ENCODE measurements at places on chromosomes 2 and 18.

DNA sequence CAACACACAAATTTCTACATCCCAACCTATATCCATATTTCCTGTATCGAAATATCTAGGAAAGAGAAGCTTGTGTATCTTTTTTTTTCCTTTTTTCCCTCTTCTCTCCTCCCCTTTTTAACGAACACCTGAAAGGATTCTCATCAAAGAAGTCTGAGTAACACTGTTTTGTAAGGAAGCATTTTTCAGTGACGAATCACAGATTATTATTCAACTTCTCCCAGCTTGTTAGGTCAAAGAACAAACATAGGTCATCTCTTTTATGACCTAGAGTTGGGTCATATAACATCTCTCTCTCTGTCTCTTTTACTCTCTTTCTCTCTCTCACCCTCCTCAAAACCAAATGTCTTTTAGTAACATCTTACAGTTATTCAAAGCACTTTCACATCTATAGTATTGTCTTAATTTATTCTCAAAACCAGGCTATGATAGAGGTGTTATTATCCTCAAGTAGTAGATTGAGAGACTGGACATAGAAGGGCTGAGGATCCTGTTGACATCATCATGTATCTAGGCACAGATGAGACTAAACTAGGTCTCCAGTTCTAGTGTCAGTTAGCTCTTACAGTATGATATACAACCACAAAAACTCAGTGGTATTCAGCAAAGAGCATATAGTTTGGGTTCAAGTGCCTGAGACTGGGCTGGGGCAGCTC lies 80.1 kb upstream of the SPOPL start:
- no peak for DNase-seq

DNA sequence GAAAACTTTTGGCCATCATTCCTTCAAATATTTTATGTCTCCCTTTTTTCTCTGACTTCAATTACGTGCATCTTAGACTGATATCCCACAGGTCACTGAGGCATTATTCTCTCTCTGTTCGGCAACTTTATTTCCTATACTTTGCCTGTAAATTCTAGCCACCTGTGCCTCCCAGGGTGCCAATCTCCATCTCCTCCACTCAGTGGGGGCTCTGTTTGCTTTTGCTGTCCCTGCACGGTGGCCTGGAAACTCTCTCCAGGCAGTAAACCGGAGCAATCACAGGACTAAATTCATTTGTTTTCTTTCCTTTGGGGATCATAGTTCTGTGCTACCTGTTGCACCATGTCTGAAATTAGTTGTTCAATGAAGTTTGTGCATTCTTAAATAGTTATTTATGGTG lies 9.6 kb upstream of the MTLN start:
- no peak for DNase-seq

GRCh38 chr18:62739911-62740310 lies 24.6 kb downstream of the PHLPP1 start:
- DNase-seq: no peak

DNA sequence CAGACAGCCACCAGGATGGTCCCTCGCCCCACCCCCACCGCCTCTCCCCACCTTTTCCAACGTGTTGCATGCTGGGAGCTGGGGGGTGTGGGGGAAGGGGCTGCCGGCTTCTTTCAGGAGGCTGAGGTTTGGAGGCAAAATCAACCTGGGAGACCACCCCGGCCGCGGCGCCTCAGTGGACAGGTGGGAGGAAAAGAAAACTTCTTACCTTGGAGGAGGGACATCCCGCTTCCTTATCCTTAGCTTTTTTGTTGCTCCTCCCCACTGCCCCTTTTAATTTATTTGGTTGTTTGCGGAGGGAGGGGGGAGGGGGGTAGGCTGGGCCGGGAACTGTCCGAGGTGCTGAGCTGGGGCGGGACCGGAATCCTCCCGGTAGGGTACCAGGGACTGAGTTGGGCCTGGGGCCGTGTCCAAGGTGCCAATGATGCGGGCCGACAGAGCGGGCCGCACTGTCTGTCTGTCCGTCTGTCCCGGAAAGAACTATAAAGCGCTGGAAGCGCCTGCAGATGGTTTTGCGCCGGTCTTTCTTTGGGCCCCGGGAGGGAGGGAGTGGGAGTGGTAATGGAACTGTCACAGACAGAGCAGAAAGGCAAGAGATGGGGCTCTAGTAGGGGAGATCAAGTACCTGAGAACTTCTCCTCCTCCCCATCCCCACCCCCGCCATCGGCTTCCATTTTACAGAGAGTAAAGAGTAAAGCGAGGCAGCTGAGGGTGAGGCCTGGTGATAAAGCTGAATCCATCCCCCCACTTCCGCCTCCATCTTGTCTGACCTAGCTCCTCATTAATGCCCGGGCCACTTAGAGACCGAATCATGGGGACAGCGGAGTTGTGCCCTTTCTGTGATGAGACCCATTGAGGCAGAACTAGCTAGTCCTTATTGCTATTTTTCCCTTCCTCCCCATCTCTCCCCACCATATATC lies 2.4 kb downstream of the CDK5R2 start:
- no peak for DNase-seq

GRCh38 chr2:240956171-240956934 lies 42.1 kb upstream of the SNED1 start:
- DNase-seq: no peak

GRCh38 chr2:4832642-4833041 lies 859.5 kb upstream of the SOX11 start:
- no peak for DNase-seq

GRCh38 chr2:42876326-42876751 lies 84.0 kb upstream of the HAAO start:
- DNase-seq: no peak

DNA sequence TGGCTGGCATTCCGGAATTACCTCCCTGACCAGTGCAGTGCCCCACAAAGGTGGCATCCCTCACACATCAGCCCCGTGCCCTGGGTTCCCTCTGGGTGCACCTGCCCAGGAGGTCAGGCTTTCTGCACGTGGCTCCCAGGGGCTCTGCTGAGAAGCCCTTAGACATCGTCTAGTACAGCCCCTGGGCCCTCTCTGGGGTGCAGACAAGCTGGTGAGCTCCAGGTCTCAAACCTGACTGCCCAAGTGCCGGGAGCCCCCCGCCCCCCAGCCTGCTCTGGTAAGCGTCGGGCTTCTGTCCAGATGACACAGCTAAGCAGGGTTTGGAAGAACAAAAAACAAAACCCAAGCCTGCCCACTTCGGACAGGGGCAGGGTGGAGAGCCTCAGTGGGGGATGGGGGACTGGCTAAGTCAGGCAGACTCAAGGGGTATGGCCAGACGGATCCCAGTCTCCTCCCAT lies 20.2 kb downstream of the TWIST2 start:
- DNase-seq: peak; percentile 51

- no peak for DNase-seq
These were observed 53.5 kb upstream of the CYP1B1 start for GRCh38 chr2:38129481-38129880.

DNA sequence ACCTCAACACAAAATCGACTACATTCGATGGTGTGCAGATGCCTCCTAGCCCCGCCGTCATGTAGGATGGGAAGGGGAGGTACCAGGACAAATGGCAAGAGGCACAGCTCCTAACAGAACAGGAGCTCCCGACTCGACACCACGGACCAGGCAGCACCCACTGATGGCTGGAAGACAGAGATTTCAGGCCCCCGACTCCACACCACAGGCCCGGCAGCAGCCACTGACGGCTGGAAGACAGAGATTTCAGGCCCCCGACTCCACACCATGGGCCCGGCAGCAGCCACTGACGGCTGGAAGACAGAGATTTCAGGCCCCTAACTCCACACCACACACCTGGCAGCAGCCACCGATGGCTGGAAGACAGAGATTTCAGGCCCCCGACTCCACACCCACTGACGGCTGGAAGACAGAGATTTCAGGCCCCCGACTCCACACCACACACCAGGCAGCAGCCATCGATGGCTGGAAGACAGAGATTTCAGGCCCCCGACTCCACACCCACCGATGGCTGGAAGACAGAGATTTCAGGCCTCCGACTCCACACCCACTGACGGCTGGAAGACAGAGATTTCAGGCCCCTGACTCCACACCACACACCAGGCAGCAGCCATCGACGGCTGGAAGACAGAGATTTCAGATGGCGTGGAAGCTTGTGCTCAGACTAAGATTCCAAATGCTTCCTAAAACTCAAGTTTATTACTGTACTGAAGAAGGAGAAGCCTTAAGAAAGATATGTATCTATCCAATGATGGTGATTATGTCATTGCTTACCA lies 135.5 kb downstream of the EIPR1 start:
- no peak for DNase-seq

GRCh38 chr2:7773362-7774360 lies 856.4 kb downstream of the RNF144A start:
- no peak for DNase-seq

DNA sequence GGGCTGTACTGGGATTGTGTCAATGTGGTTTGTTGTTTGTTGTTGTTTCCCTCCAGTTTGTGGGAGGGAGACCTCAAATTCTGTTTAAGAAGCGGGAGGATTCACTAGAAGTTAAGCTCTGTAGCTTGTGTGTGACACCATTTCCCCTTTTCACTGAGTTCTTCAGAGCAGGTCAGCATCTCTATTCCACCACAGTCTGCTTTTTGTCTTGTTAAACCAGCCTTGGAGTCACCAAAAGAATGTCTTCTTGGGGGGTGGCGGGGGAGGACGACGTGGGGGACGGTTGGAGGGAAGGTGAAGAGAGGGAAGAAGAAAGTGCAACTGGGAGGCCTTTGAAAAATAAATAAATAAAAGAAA lies 2.3 kb upstream of the BCL11A start:
- DNase-seq: no peak

DNA sequence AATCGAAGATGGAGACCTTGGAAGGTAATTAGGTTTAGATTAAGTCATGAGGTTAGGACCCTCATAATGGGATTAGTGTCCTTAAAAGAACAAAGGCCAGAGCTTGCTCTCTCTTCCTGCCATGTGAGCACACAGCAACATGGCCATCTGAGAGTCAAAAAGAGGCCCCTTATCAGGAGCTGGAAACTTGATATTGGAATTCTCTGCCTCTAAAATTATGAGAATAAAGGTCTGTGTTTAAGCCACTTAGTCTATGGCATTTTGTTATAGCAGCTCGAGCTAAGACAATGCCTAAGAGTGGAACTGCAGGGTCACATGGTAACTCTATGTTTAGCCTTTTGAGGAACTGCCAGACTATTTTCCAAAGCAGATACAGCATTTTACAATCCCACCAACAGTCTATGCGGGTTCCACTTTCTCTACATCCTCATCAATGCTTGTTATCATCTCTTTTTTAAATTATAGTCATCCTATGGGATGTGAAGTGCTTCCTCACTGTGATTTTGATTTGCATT lies 42.4 kb downstream of the THADA start:
- no peak for DNase-seq

DNA sequence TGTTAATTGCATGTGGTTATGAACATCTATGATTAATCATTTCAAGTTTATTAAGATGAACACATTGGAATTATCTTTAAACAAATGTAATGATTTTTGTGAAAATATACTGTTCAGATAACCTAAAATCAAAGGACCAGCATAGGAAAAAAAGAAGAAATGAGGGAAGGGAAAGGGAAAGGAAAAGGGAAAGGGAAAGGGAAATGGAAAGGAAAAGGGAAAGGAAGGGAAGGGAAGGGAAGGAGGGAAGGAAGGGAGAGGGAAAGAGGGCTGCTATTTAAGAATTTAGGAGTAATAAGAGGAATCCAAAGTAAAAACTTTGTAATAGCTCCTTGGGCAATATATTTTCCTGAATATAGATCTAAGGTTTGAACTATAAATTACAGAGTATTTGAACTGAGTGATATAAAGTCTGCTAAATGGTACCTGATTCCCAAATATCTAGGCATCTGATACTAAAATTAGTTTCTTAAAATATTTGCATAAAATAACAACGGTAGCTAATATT lies 726.3 kb downstream of the EPHA4 start:
- DNase-seq: no peak

DNA sequence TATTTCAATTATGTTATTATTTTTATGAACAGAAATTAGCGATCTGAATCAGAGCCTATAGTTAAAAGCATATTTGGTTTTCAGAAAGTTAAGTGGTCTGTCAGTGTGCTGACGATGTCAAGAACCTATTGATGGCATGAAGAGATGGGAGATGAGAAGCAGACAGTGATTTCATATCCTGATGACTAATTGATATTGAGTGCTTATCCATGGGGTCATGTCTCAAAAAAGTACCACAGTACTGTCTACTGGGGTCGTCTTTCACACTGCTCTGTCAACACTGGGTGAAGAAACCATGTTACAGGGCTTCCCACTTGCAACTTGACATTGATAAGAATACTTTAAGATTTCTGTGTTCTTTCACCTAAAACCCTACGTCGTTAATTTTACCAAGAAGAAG lies 297.1 kb downstream of the AFF3 start:
- DNase-seq: no peak

GRCh38 chr2:142130111-142131009 lies 456 bp downstream of the LRP1B start:
- DNase-seq: peak; percentile 82

DNA sequence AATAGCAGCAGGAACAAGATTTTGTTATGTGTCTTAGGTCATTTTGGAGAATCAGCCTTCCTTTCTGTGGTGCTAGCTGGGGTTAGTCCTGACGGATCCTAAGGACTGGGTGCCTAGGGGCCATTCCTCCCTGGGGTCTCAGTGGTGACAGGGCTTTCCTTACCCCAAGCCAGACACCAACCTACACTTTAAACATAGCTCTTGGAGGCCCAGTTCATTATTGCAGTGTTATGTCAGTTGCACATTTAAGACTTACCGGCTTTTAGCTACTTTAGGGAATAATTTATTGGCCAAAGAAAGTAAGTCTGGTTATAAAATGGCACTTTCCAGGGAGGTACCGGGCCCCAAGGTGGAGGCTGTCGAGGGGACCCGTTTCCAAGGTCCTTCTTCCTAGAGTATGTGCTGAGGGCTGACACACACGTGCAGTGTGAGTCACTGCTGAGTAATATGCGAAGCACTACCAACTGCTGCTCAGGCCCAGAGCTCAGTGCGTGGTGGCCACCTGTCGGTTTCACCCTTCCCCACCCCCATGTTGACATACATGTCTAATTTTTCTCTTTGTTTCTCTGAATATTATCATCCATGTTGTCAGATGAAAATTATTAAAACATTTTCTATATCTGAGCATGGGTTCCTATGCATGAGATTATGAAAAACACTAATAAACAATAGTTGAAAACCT lies 37.0 kb upstream of the GRHL1 start:
- no peak for DNase-seq

GRCh38 chr2:61512768-61513398 lies 25.3 kb downstream of the XPO1 start:
- DNase-seq: no peak

DNA sequence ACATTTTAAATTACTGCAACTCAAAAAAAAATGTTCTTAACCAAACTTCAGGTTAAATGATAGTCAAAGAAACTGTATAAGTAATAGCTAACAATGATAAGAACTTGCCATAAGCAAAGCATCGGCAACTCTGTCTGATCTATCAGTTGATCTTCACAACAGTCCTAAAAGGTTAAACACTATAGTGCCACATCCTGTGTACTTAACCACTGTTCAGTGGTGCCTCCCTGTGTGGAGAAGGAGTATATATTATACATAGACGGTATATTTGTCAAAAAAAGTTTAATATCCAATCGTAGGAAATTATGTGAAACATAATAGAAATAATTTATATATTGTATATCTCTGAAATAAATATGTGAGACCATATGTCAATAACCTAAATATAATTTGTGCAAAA lies 13.0 kb downstream of the DTNA start:
- no peak for DNase-seq
